ENCODE measurements at places on chromosomes 1 and 21. TPM values are rescaled to one million over a fixed set of nuclear protein-coding genes. Genes with fewer than 3 reads are reported as not detected.

DNA sequence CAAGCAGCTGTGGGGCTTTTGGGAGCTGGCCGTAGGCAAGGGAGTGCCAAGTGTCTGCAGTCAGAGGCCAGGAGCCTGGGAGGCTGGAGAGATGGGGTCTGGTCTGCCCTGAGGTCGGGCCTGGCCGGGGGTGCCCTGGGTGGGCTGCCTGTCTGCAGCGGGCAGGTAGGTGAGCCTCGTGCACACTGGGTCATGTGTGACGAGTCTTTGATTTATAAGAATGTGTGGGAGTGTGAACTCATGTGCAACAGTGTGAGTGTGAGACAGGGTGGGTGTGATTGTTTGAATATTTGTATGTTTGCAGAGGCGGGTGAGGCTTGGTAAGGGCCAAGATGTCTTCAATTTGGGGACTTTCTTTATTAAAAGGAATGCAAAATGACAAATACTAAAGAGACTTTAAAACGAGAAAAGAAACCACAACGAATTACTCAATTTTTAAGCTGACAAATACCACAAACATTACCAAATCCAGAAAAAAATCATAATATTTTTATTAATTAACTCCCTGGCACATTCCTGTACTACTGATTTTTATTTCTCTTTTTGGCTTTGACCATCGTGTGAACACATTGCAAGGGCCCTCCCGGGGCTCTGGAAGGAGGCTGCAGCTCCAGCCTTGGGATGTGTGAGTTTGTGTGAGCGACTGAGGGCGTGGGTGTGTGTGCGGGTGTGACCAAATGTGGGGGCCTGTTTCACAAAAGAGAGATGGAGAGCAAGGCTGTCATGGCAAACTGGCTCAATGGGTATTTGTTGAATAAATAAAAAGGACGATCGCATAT, 110.3 kb upstream of the WNT4 start:
- no peak for DNase-seq
- H3K4me1 ChIP-seq, result no peaks in the 10 kb centered on the region
- no peak overlapping the region for H3K27ac ChIP-seq
- H3K4me3 ChIP-seq, result no peak overlapping the region

- no peaks in the 10 kb centered on the region for H3K36me3 ChIP-seq
- H3K4me1 ChIP-seq, result peaks cover 19% of the 10 kb centered on the region
Measured at GRCh38 chr21:26116456-26117011, 54.0 kb downstream of the APP start.

- H3K4me3 ChIP-seq, result no peak overlapping the region
- peak; percentile 49 for DNase-seq
- H3K36me3 ChIP-seq, result no peaks in the 10 kb centered on the region
- H3K27me3 ChIP-seq, result no peaks in the 10 kb centered on the region
- peaks cover 28% of the 10 kb centered on the region for H3K4me1 ChIP-seq
Measured at GRCh38 chr1:14740016-14740415, 141.5 kb downstream of the KAZN start.

GRCh38 chr1:231557898-231558707, 29.6 kb downstream of the TSNAX start:
- no peak for DNase-seq
- no peak overlapping the region for H3K4me3 ChIP-seq
- no peaks in the 10 kb centered on the region for H3K36me3 ChIP-seq
- no peak overlapping the region for H3K27ac ChIP-seq
- H3K27me3 ChIP-seq, result no peaks in the 10 kb centered on the region
- no peaks in the 10 kb centered on the region for H3K4me1 ChIP-seq

The RPE65 gene
- total RNA-seq, result not detected

Measured in H9 (cell line).